ENCODE measurements at places on chromosomes 1 and 21.

DNA sequence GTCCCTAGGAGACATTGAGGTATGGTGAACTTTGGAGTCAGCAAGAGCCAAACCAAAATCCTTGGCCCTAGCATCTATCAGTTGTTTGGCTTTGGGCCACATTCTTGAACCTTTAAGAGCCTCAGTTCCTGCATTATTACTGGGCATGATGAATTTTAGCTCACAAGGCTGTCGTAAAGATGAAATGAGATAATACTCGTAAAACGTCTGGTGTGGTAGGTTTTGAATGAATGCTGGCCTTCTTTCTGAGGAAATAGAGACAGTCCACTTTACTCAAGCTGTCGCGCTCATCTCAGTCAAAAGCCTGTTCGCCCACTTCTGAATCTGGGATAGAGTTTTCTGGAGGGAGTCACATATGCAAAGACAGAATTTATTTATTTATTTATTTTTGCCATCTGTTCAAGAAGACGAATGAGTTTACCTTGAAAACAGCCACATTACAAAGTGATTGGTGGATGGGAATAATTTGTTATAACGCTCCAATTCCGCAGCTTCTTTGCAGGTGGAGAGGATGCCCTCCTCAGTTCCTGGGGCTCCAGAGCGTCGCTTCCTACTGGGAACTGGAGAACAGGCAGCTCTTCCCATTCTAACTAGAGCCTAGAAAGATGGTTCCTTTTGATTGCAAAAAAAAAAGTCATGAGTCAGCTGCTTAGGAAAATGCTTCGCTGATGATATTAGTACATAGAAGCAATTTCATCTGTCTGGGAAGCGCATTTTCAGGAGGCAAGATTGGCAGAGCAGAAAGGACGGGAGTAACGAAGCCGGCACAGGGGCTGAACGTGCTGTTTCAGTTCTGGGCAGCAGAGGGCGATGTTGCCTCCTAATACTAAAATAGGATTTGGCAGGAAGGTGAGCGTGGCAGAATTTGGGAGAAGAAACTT is 49.9 kb upstream of the CYP2J2 start:
- DNase-seq, result peak; percentile 66

- DNase-seq, result no peak
Observed at GRCh38 chr1:248778906-248779305, 23.3 kb upstream of the LYPD8 start.

DNA sequence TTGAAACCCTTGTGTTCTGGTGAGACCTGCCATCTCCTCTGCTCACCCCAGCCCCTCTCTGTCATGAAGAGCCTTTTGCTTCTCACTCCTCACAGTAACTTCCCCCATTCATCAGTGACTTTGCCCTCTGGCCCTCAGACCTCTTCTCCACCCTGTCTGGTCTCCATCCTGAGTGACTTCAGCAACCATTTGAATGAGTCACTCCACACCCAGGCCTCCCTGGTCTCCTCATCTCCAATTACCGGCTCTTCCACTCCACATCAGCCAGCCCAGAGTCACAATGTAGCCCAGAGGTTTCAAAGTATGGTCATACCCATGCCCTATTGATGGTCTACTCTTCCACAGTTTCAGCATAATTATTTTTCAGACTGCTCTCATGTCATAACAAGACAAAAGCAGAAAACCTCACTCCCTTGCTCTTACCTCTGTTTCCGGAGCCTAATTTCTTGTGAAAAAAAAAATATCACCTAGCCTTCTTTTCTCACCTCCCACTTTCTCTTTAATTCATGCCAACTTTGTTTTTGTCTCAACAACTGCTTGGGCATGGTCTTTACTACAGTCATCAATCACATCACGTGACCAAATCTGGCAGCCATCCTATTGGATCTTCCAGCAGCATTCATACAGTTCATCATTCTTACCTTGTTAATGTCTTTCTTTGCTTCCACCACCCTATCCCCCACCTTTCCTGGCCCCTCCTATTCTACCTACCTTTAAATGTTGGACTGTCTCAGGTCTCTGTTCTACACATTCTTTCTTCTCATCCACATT is 35.6 kb upstream of the NEK7 start:
- no peak for DNase-seq

GRCh38 chr1:209102531-209102930 is 481.0 kb upstream of the CAMK1G start:
- no peak for DNase-seq

DNA sequence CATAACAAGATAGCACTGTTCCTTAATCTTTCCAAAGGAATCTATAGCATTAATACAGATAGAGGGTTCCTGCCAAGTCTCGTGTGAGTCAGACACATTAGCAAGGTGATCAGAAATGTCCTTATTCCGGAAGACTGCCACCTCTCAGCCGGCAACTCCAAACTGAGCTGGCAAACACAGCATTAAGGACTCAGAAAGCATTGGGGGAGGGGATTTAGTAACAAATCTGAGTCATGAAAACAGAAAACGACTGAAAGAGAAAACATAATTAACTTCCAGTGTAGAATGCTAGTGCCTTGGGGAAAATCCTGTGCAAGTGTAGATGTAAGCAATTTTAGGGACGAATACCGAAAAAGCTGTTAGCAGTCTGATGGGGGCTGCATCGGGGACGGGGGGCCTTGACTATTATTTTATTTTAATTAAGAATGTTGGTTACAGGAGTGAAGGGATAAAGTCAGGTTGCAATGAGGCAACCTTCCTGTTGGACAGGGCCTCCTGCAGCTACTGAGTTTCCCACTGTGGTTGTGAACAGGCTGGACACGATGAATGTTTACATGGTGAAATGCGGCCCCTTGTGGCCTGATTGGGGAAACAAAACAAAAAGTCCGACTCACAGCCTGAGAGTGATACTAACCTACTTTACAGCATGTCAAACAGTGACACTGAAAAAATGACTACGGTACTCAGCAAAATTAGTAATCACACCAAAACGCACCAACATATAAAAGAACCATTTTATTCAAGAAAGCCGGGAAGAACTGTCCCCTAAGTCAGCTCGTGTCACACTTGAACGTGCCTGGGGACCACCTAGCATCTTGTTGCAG is 20.7 kb downstream of the MIS18A start:
- peak; percentile 12 for DNase-seq

DNA sequence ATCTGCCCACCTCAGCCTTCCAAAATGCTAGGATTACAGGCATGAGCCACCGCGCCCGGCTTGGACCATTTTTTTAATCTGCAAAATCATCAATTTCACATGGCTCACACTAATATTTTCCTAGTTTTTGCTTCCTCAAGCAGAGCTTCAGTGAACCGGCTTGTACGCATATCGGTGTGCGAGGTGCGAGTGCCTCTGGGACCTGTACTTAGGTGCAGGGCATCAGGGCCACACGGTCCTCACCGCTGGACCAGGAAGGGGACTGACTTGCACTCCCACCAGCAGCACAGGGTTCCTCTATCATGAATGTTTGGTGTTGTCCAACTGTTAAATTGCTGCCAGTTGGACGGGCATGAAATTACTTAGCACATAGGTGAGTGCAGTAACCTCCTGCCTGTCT is 15.4 kb upstream of the SHE start:
- DNase-seq, result no peak

- no peak for DNase-seq
Observed at GRCh38 chr1:67659229-67659628, 25.8 kb upstream of the GADD45A start.
